ENCODE measurements at places on chromosomes 6 and 20. TPM values are rescaled to one million over a fixed set of nuclear protein-coding genes. Genes with fewer than 3 reads are reported as not detected.

Gene IRAK1BP1
- 8.0 TPM for total RNA-seq

DNA sequence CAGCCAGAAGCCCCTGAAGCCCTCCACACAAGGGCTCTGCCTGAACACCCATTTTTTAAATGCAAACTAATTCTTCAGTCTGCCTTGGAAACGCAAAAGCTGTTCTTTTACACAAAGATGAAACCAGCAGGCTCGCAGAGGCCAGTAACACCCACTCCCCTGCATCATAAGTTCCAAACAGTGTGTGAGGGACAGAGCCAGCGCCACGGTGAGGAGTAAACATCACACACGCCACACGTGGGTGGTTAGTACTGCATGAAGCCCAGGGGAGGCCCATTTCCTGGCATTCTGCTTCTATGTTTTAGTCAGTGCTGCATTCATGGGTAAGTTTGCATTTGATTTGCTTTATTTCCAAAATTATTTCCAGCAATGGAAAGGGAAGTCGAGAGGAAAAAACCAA lies 217.7 kb upstream of the RIN2 start:
- no peak for DNase-seq

DNA sequence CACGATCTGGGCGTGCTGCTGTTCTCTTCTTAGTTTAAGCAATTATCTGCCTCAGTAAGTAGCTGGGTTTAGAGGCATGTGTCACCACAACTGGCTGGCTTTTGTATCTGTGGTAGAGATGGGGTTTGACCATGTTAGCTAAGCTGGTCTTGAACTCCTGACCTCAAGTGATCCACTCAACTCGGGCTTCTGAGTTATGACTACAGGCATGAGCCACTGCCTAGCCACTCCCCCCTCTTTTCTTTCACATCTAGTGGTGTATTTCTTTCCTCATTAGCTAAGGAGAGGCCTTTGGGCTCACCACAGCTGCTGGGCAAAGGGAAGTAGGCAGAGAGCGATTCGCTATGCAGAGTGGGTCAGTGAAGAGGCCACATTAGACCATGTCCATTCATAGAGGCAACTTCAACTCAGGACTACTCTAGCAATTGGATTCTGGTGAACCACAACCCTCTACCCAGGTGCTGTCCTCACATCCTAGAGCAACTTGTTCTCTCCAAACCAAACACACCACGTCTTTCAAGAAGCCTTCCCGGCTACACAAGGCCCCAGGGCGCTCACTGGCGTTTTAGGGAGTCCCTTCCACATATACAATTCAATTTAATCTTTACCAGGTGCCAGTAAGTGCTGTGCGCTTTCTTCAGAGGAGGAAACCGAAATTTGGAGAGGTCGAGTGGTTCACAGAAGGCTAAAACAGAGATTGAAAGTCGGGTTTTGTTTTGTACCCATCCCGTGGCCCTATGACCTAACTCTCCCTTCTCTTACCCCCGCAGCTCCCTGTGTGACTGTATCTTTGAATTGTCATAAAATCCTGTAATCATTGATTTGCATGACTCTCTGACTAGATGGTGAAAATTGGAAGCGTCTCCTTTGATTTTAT lies 26.5 kb upstream of the GFOD1 start:
- DNase-seq = no peak

Gene AURKA
- total RNA-seq = 1.6 TPM

GRCh38 chr6:124443541-124443940 lies 518.7 kb upstream of the RNF217 start:
- no peak for DNase-seq

DNA sequence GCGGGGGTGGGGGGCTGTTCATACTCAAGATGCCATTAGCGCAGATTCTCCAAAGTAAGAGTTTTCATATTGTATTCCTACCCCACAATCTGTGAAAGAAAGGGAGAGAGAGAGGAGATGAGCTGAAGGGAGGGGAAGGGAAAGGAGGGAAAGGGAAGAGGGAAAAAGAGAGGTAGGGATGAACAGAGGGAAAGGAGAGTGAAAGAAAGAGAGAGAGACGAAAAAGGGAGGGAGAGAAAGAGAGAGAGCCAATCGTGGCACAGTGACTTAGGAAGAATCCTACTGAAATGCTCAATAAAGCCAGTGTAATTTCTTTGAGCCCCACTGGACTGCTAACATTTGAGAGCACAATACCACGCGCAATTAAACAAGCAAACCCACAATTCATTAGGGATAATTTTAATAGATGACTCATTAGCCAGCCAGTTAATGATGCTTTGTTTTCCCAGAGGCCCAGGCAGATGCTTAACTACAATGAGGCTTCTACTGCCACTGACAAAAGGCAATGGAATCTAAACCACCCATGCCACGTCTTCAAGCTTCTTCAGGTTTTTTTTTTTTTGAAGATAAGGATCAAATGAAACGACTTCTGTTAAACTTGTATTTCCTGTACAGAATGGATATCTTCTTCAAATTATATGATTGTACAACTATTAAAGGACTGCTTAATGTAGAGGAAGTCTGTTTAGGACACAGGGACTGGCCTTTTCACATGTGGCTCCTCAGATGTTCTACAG lies 306.8 kb downstream of the FOXC1 start:
- no peak for DNase-seq

DNA sequence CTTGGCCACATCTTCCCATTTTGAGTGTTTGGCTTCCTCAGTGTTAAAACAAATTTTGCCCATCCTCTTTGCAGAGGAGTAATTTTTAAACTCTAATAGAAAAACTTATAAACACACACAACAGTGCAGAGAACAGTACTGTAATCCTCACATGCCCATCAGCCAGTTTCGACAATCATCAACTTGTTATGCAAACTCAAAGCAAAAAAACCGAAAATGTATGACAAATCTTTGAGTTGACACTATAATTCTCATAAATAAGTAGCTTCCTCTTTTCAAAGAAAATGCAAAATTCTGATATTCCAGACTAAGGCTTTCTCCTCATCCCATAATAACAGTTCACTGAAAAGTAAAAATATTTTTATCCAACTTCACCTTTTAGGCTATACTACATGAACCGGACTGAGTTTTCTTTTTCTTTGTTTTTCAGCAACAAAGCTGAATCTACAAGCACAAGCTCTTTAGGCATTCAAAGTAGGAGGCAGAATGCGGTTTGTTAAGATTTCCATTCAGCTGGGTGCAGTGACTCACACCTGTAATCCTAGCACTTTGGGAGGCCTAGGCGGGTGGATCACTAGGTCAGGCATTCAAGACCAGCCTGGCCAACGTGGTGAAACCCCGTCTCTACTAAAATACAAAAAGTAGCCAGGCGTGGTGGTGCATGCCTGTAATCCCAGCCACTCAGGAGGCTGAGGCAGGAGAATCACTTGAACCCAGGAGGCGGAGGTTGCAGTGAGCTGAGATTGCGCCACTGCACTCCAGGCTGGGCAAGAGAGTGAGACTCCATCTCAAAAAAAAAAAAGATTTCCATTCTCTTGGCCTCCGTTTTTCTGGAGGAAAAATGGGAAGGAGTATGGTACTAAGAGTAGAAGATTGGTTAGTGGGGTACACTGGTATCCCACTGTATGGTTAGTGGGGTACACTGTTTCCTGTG lies 74.8 kb downstream of the GCNT2 start:
- DNase-seq = no peak

DNA sequence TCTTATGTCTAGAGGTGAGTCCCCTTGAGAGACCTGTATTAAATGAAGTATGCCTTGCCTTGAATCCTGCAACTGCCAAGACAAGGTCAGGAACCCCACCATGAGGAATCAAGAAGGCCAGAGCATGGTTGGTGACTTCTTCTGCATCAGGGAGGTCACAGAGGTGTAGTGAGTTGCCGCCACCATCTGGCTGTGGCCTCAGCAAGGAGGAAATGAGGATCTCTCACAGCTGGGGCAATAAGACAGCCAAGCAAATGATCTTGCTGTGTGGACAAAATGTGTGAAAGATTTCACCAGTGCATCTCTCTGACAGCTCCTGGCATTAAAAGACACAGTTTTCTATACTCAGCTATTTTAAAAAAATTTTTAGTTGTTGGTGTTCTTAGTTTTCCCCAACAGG lies 611.0 kb downstream of the DOK5 start:
- no peak for DNase-seq

DNA sequence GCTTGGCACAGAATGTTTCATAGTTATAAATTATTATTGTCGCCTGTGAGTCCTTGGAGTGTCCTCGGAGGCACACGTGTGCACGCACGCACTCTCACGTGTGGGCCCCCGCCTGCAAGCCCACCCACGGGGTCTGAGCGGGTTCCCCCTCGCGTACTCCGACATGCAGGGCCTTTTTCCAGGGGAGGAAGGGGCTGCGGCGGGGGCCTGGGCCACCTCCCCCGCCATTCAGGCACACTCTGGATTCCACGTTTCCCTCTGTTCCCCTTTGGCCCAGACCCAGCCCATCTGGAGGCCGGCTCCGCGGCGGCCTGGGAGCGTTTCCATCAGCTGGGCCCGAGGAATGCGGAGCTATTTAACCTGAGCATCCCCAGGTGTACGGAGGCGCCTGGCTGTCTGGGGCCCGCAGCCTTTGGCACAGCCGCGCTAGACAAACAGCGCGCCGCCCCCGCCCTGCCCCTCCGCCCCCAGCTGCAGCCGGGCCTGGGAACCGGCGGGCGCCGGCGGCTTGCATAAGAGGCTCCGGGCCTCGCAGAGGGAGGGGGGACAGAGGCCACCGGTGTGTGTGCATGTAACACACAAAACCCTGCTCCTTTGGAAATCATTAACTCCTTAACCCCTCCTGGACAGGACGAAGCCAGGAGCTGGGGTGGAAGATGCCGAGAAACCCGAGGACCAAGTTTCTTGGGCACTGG lies 3.3 kb downstream of the ID1 start:
- peak; percentile 92 for DNase-seq

Gene LHFPL5
- not detected for total RNA-seq

Measured in ureter (tissue), 1 donor.